ENCODE measurements at places on chromosomes 16 and 17.

GRCh38 chr17:40168262-40168832, 8.9 kb upstream of the RAPGEFL1 start:
- DNase-seq: peak; percentile 64

GRCh38 chr16:8788578-8789172, 8.8 kb downstream of the TMEM186 start:
- no peak for DNase-seq

GRCh38 chr17:8382052-8382879, 727 bp downstream of the RPL26 start:
- no peak for DNase-seq

- DNase-seq: no peak
Observed at GRCh38 chr16:10850478-10850850, 26.5 kb upstream of the CIITA start.

DNA sequence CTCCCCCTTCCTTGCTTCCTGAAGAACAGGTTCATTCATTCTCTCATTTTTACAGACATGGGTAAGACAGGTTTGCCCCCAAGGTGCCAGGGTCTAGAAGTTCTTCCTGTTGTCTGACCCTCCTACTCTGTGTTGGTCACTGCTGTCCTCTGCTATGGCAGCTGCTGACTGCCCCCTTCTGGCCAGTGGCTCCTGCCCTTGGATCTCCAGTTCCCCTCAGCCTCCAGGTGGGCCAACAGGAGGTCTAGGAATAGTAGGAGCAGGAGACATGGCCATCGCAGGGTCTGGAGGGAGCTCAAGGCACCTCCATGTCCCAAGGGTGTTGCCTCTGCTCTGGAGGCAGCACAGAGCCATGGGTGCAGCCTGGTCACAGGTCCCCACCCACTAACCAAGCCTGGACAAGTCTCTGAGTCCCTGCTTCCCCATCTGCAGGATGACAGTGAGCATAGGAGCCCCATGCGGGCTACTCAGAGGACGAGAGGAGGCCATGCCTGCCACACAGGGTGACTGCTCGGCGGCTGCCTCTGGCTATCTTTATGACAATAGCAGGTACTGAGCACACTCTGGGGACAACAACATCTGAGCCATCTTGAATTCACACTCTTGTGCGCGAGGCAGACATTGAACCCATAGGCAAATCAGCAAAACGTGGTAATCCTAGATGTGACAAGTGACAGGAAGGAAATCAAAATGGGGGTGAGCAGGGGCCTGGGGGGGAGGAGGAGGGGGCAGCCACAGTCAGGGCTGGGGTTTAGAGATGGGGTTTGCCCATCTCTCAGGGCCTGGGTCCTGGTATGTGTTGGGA, 27.0 kb upstream of the NXPH3 start:
- DNase-seq: no peak

- no peak for DNase-seq
Observed at GRCh38 chr16:2388875-2389433, 40.3 kb upstream of the CCNF start.

- DNase-seq: no peak
Observed at GRCh38 chr16:80973991-80974390, 32.7 kb downstream of the CMC2 start.

DNA sequence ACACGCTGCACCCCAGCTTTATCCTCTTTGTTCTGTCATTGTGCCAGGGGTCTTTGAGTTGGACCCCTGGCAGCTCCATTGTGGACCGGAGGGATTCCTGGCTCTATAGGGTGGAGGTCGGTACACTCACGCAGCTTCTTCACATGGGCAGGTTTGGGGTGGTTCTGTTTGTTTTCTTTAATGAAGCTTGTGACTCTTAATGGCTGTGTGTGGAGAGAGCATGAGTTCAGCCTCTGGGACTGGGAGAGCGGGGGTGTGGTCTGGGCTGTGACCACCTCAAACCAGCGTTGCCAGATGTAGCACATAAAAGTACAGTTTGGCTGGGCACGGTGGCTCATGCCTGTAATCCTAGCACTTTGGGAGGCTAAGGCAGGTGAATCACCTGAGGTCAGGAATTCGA, 21.2 kb upstream of the NAGLU start:
- DNase-seq: no peak

DNA sequence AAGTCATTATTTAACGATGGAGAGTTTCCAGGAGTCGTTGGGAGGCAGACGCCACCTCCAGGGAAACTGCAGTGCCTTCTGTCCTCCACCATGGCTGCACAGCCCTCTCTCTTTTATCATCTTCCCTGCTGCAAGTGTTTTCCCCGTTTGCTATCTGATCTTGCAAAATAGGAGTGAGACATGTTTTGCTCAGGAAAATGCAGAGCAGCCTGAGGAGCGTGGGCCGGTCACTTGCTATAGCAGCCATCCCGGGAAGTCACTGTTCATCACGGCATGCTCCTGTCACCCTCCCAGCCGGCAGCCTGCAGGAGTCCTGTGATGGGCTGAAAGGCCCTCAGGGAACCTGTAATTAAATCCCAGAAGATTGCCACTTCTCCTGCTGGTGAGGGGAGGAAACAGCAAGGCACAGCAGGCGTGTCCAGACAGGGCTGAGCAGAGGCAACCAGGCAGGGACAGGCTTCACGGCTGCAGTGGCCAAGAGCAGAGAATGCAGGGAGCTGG, 143.1 kb downstream of the GSG1L start:
- no peak for DNase-seq
